DND-41 (cell line): ENCODE measurements at places on chromosomes 5 and 9.
A peak's percentile ranks its signal among the peaks of the same experiment; 100 is the strongest.

GRCh38 chr9:38067859-38068681 is 957 bp downstream of the SHB start:
- peak; percentile 21 for DNase-seq

GRCh38 chr5:9707732-9708462 is 77.7 kb upstream of the TAS2R1 start:
- DNase-seq = no peak

DNA sequence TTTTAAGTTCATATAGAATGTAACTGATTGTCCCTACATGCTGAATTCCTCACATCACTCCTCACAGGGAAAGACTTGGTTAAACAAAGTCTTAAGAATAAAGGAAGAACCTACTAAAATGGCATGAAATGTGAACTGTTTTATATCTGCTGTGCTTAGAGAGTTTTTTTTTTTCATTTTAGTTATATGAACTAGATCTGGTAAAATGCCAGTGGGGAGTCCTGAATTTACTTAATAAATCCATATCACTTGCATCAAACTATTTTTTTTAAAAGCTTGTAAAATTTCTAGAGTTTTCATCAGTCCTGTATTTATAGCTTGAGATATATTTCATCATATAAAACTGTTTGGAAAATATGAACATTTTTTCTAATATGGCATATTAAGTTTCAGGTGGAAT is 1528.6 kb downstream of the EFNA5 start:
- no peak for DNase-seq

GRCh38 chr5:115179394-115180164 is 9.9 kb upstream of the TRIM36 start:
- no peak for DNase-seq

DNA sequence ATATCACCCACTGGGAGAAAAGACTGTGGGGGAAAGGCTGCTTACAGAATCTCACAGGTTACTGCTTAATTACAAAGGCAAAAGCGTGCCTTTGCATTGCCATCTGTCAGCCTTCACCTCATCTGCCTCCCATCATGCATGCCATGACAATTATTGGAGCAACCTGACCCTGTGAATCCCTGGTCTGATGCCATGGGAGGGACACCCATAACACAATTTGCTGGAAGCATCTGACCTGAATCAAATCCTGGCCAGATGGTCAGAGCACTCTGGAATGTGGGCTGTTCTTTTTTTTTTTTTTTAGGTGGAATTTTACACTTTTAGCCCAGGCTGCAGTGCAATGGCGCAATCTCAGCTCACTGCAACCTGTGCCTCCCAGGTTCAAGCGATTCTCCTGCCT is 11.6 kb upstream of the RETREG1 start:
- DNase-seq = no peak

DNA sequence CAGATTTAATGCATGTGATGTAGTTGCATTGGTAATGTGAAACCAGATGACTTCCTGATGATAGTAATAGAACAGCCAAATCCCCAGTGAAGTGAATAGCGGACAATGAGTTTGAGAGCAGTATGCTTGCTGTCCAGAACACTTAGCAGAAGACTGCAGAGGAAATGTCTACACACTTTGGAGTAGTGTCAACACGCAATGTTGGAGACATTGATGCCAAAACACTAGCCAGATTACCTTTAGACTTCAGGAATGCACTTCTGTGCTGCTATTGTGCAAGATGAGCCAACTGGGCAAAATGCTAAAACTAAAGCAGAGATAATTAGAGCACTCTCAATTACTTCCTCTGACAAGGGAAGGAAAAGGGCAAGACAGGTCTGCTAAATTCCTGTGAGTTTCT is 176.7 kb downstream of the PRDM9 start:
- DNase-seq = no peak

- DNase-seq = no peak
Observed at GRCh38 chr5:98004463-98004862, 769.0 kb upstream of the RGMB start.

DNA sequence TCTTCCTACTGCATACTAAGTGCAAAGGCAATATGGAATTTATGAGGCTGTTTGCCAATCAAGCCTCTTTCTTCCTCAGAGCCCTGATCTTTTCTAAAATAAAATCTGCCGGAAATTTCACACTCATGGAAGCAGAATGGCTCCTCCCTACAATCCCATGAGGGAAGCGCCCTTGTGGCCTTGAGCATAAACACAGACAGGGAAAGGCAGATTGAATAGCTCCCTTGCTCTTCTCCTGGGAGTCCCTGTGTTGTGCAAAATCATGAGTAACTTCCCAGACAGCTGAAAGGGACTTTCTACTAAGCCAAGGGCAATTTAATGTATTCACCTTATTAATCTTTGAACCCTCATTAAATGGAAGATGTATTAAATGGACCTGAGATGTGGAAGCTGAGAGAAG is 226.1 kb upstream of the PIK3R1 start:
- no peak for DNase-seq

- no peak for DNase-seq
Observed at GRCh38 chr9:87718231-87718630, 7.7 kb upstream of the CTSL start.

DNA sequence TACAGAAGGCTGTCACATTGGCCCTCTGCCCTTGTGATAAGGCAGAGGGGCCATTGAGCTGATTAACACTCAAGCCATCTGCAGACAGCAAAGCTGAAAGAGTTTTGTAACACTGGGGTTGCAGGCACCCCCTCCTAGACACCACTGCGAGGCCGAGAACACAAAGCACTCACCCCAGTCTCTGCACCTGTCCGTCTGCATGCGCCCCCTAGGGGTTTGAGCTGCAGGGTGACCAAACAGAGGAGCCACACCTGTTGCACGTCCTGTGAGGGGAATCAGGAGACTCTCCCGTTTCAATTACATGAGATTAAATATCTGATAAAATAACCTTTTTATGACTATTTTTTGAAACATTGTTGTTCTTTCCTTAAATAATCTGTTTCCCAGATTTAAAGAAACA is 1180.4 kb downstream of the CDH9 start:
- DNase-seq = no peak

DNA sequence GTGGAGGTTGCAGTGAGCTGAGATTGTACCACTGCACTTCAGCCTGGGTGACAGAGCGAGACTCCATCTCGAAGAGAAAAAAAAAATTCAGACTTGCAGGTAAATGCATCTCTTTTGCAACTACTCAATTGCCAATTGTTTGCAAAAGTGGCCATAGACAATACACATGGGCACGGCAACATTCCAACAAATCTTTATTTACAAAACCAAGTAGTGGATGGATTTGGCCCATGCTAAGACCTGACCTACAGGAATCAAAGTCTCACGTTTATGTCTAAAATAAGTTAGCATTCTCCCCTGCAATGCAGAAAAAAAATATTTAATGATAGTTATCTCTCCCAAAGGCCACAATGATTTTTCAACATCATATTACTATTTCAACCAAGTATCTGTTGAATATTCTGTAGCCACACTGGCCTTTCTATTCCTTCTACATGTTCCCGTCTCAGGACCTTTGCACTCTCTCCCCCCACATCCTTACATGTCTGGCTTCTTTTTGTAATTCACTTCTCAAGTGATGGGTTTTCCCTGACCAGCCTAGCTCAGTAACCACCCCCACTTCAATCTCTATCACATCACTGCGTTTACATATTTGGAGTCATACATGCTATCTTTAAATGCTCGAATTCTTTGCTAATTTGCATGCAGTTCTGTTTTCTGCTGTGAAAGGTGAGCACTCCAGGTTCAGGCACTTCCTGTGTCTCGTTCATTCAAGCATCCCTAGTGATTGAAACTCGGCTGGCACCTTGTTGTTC is 54.2 kb downstream of the FNBP1 start:
- DNase-seq = no peak

GRCh38 chr9:82101475-82101874 is 112.9 kb downstream of the SPATA31D1 start:
- DNase-seq = no peak

GRCh38 chr5:104265531-104266140 is 703.0 kb upstream of the NUDT12 start:
- DNase-seq = no peak

GRCh38 chr9:128053560-128053959 is 13.6 kb downstream of the NAIF1 start:
- no peak for DNase-seq

- DNase-seq = no peak
Observed at GRCh38 chr5:139869042-139869790, 73.6 kb downstream of the PSD2 start.

GRCh38 chr9:136075134-136075841 is 19.8 kb downstream of the NACC2 start:
- no peak for DNase-seq

GRCh38 chr9:122216798-122217418 is 11.8 kb downstream of the LHX6 start:
- DNase-seq = no peak
